ENCODE measurements at places on chromosomes 1 and 21.

- DNase-seq: no peak
Measured at GRCh38 chr1:247548092-247548491, 842 bp upstream of the GCSAML start.

GRCh38 chr1:210376836-210377372 is 48.2 kb downstream of the HHAT start:
- no peak for DNase-seq

- no peak for DNase-seq
Measured at GRCh38 chr21:43368685-43369084, 58.2 kb downstream of the SIK1 start.

DNA sequence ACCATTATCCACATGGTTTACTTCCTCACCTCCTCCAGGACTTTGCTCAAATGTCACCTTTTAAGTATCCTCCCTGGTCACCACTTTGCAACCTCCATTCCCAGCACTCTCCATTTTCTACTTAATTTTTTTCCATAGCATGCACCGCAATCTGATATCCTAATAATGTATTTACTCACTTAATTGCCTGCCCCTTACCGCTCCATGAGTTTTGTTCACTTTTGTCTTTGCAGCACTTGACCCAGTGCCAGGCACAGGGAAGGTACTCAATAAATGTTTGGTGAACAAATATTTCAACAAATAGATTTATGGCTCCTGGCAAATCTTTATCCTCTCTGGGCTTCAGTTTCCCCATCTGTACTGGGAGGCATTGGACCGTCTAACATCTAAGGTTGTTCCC is 53.6 kb downstream of the UBE2T start:
- DNase-seq: no peak

GRCh38 chr1:197841158-197841557 is 61.3 kb upstream of the C1orf53 start:
- no peak for DNase-seq

DNA sequence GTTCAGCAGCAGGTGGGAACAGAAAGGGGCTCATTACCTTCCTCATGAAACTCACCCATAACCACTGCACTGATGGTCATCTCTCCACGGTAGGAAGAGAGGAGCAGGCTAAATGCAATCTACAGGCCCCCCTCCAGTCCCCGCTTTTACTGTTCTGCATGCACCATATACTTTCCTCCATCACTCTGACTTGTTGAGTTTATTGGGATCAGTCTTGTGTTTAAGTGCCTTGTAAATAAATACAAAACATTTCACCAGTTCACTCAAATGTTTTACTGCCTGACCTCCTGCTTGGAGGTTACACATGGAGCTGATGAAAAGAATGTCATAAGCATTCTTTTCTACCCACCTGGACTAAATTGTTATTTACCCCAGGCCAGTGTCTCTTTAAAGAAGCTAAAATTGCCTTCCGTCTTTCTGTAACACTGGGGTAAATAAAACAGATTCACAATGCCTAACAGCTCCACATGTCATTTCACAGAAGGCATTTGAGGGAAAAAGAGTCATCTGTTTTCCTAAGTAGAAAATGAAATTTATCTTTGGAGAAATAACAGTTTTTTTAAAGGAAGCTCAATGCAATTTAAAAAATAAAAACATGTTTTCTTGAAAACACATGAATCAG is 30.7 kb downstream of the PTPN14 start:
- no peak for DNase-seq

- DNase-seq: no peak
Measured at GRCh38 chr1:213984387-213985208, 3.2 kb upstream of the PROX1 start.

DNA sequence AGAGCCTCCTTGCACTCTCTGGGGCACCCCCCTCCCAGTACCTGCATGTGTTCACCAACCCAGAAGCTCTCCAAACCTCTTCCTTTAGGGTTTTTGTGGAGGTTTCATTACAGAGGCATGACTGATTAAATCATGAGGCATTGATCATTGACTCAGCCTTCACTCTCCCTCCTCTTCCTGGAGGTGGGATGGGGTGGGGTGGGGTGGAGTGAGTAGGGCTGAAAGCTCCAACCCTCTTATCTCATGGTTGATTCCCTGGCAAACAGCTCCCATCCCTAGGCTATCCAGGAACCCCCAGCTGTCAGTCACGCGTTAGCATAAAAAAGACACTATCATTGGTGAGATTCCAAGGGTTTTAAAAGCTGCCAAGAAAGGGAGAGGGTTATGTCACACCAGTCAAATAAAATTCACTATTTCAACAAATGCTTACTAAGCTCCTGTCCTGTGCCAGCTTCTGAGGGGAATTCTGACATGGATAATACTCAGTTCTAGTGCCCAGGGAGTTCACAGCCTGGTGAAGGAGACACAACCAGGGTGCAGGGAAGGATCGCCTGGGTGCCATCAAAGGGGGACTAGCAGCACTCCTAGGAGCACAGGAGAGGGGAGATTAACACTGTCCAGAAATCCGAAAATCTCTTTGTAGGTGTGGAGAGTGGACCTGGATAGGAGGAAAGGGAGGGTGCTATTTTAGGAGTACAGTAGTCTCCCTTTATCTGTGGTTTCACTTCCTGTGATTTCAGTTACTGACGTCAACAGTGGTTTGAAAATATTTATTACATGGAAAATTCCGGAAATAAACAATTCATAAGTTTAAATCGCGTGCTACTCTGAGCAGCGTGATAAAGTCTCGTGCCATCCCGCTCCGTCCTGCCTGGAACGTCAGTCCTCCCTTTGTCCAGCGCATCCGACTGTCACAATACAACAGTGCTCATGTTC is 6.8 kb upstream of the IL24 start:
- DNase-seq: no peak

DNA sequence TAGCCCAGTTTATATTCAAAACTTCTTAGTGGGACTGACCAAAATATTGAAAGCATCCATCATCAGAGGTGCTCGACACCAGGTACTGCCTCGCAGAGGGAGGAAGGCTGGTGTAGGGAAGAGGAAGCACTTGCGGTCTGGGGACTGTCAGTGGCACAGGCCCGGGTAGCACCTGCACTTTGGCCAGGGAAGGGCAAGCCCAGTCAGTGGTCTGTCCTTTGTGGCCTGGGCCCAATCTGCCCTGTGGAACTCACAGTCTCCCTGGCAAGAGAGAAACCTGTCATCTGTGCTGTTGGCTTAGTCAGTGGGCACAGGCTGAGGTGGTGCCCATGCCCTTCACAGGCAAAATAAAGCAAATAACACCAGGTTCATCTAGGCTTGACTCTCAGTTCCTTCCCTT is 77.4 kb downstream of the SYT6 start:
- no peak for DNase-seq

DNA sequence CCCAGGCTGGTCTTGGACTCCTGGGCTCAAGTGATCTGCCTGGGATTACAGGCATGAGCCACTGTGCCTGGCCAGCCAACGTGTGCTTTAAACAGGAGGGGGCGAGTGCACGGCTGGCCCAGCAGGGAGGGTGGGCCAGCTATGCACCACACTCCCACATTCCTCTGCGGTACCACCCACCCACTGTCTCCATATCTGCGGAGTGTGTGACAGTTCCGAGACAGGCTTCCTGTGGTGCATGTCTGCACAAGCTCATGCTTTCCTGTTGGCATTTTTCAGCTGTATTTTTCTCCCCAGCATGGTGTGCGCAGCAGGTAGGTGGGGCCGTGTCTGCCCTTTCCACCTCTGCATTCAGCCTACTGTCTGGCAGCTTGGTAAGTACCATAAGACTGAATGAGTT is 183.3 kb downstream of the AJAP1 start:
- no peak for DNase-seq

- DNase-seq: no peak
Measured at GRCh38 chr21:15495965-15496364, 233.8 kb upstream of the USP25 start.

- DNase-seq: no peak
Measured at GRCh38 chr1:160657250-160657781, 10.5 kb upstream of the SLAMF1 start.

GRCh38 chr1:245441689-245442088 is 286.9 kb downstream of the KIF26B start:
- DNase-seq: no peak

GRCh38 chr1:55233145-55233777 is 18.1 kb upstream of the USP24 start:
- DNase-seq: no peak

DNA sequence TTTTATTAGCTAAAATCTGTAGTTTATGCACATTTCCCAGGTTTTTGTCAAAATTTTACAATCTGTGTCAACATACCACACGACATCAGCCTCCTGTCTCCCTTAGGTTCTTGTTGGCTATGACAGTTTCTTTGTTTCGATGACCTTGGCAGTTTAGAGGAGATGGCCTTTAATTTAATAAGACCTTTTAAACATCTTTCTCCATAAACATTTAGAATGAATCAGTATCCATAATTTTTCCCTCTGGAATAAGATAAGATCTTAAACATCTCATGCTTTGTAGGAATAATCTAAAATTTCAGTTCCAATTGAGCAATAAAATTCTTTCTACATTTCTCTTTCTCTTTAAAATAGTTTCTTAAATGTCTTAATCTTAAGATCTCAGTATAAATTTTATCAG is 28.7 kb upstream of the DYRK1A start:
- DNase-seq: no peak

DNA sequence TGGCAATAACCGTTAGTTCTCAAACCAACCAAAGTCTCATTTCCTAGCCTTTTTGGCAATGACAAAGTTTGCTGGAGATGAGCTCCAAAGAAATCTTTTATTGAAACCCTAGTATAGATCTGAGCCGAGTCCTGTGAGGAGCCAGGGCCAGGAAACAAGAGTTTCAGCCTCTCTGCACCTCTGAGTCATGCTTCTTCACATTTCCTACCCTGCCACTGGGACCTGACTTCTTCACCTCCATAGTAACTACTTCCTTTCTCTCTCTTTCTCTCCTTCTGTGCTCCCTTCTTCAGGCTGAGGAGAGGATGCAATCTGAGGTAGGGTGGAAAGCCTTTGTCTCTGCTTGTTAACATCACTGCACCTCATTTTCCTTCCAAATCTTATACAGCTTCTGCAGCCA is 38.7 kb upstream of the IPO9 start:
- no peak for DNase-seq

DNA sequence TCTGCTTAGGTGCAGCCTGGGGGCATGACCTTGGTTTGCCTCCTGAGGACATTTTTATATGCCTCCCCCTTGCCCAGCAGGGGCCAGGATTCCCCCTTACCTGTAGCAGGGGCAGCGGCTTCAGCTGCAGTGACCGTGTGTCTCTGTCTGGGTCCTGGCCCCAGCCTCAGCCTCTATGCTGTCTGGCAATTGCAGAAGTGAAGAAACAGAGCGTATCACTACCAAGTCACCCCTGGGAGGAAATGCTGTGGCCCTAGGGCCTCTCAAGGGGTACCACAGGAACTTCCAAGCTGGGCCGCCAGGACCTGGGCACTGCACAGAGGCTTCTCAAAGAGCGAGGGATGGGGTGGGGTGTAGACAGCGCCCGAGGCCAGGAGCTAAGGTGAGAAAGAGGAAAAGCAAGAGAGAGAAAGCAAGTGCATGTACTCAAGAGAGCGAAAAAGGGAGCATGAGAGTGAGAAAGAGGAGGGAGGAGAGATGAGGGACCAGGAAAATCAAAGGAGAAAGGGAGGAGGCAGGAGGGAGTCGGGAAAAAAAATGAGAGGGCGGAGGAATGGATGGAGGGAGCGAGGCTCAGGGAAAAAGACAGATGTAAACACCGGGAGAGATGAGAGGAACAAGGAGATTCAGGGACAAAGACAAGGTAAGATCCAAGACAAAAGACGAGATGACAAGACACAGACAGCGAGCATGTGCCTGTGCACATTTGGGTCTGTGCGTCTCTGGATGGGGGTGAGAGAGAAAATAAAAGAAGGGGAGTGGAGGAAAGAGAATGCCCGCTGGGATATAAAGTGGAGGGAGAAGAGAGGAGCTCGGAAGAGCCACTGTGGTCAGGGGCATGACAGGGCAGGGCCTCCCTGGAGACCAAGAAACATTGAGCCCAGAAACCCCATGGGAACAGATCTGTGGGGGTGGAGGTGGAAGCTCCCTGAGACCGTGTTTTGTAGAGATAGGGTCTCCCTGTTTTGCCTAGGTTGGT is at the start of gene PTAFR:
TSS of gene PTAFR (minus strand) at position 199 of the 979 bp plus-strand sequence. CDS start 25,669 bp downstream, outside the sequence.
- DNase-seq: no peak

GRCh38 chr1:183002797-183003196 is 20.4 kb upstream of the LAMC1 start:
- no peak for DNase-seq

DNA sequence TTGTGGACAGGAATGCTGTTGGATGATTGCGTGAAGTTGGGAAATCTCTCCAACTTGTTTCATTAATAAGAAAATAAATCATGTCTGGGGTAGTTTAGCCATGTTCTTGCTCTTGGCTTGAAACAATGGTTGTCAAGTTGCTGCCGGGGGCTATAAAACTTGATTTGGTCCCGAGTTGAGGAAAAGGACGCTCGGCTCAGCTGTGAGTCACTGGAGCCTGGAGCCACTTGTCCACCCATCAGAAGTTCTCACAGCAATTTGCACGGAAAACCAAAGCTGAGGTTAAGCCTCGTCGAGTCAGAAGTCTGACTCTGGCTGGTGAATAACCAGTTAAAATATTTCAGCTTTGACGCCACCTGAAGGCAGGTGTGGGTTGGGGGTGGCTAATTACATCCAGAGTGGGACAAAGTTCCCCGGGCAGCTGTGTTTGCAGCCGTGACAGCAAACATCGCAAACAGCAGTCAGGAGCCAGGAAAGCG is 19.7 kb upstream of the RIPK4 start:
- no peak for DNase-seq

- DNase-seq: no peak
Measured at GRCh38 chr1:89973471-89974127, 21.3 kb upstream of the ZNF326 start.

- DNase-seq: no peak
Measured at GRCh38 chr1:205301205-205301821, 20.2 kb downstream of the NUAK2 start.

GRCh38 chr1:235945775-235946570 is 79.3 kb upstream of the LYST start:
- DNase-seq: no peak

- DNase-seq: no peak
Measured at GRCh38 chr1:53079251-53079650, 17.2 kb downstream of the PODN start.

DNA sequence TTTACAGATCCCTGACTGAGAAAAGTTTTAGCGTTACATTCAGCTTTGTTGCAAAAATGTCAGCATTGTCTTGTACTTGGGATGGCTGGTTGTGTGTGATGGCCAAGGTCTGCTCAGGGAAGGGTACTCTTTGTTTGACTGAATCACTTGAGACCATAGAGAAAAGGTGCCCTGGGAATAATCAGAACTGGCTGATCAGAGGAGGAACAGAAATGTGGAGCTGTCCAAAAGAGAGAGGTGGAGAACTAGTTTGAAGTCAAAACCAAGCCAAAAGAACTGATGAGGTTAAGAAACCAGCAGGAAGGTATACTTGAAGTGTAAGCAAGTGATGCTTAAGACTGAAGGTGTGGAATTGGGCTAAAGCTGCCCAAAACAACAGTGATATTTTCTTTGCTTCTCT is 107.6 kb upstream of the LYPLAL1 start:
- DNase-seq: no peak

Measured in omental fat pad (tissue), 4 donors.